ENCODE measurements at places on chromosomes 6 and 20. TPM values are rescaled to one million over a fixed set of nuclear protein-coding genes. Genes with fewer than 3 reads are reported as not detected.

Gene NKX2-2
- not detected for polyA plus RNA-seq

Gene BANF2
- polyA plus RNA-seq: not detected

Gene CDKN1A
- 23.3 TPM for polyA plus RNA-seq

Gene WFDC10B
- polyA plus RNA-seq: not detected

Gene DNAH8
- not detected for polyA plus RNA-seq

Gene PARD6B
- polyA plus RNA-seq: 1.3 TPM

Gene LHFPL5
- polyA plus RNA-seq: not detected

Gene RAET1L
- not detected for polyA plus RNA-seq
